ENCODE measurements at places on chromosomes 11 and 22.

DNA sequence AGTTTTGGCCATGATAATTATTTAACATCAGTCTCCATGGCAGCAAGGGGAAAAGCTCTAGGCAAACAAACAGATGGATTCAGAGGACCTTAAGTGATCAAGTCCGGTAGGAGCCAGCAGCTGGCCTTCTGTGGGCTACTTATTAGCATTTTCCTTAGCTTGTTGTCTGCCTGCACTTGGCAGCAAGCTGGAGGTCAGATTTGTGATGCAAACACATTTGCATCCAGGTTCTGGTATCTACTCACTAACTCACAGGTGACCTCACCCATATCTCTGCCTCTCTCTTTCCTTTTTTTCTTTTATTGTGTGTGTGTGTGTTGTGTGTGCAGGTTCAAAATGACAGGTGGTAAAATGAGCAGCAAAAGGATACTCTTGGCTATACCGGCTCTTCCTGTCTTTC lies 32.3 kb downstream of the ARHGAP42 start:
- peak; percentile 61 for DNase-seq

- DNase-seq = no peak
Measured at GRCh38 chr22:30821863-30822215, 127.2 kb downstream of the OSBP2 start.

DNA sequence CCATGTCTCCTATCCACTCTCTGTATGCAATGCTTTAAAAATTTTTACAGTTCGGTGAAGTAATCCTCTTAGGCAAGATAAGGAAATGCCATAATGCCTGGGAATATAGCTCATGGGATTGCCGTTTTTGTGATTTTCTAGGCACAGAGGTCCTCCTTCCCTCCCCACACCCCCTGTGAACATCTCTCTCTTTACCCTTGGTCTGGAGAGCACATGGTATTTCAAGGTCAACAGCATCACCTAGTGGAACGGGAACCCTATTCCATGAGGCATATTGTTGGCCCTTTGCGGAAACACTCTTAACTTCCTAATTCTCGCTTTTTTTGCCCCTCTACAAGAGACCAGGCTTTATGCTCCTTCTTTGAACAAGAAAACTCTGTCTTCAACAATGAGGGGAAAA lies 8.8 kb downstream of the NXPE4 start:
- DNase-seq = no peak

DNA sequence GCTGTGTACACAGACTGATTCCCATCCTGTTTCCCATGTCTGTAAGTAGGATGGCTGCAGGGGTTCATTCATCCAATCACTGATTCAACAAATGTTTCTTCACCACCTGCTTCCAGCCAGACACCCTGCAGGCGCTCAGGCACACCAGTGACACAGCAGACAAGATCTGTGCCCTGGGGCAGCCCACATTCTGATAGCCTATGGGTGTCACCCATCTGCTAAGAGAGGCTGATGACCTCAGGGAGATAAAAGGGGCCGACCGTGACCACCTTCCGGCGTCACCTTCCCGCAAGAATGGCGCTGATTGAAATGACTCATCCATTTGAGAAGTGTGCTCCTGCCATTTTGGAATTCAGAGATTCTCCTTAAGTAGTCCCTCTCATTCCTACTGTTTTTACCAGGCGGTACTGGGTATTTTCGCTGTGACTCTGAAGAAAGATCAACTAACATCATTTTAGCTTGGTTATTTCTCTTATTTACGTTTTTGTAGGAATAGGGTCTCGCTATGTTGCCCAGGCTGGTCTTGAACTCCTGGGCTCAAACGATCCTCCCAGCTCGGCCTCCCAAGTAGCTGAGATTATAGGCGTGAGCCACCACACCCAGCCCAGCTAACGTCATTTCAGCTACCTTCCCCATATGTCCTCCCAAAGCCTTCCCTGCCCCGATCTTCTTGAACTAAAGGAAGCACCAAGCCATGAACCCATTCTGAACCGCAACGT lies 73.2 kb upstream of the BID start:
- no peak for DNase-seq

- DNase-seq = no peak
Measured at GRCh38 chr11:68432874-68433273, 27.7 kb upstream of the PPP6R3 start.

DNA sequence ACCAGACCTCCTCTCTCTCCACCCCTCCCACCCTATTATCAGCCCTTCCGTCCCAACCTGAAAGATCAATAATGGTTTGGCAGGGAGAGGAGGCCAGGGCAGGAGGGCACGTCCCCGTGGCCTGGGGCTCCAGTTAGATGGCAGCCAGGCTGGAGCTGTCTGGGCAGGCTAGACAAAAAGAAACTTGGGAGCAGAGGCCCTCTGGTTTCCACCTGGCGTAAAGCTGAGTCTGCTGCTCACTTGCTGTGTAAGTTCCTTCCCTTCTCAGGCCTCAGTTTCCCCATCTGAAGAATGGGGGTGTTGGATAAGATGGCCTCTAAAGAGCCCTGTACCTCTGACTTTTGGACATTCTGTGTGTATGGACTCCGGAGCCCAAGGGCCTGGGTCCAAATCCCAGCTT lies 3.8 kb upstream of the RHOD start:
- no peak for DNase-seq

DNA sequence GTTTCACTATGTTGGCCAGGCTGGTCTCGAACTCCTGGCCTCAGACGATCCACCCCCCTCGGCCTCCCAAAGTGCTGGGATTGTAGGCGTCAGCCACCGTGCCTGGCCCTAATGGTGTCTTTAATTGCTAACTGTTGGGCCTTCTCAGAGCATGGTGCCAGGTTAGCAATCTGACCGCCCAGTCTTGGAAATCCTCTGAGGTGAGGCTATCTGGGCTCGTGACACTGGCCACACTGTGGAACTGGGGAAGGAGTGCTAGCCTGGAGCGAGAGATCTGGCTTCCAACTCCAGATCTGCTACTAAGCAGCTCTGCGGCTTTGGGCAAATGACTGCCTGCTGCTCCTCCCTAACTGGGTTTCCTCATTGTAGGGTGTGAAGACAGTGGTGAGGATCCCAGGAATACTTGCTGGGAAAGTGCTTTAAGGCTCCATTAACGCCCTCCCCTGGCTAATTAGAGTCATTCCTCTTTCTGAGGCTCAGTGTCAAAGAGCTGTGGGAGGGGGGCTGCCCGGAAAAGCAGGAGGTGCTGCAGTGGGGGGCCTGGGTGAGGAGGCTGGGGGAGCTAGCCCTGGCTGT lies 35.4 kb downstream of the CHRDL2 start:
- no peak for DNase-seq

DNA sequence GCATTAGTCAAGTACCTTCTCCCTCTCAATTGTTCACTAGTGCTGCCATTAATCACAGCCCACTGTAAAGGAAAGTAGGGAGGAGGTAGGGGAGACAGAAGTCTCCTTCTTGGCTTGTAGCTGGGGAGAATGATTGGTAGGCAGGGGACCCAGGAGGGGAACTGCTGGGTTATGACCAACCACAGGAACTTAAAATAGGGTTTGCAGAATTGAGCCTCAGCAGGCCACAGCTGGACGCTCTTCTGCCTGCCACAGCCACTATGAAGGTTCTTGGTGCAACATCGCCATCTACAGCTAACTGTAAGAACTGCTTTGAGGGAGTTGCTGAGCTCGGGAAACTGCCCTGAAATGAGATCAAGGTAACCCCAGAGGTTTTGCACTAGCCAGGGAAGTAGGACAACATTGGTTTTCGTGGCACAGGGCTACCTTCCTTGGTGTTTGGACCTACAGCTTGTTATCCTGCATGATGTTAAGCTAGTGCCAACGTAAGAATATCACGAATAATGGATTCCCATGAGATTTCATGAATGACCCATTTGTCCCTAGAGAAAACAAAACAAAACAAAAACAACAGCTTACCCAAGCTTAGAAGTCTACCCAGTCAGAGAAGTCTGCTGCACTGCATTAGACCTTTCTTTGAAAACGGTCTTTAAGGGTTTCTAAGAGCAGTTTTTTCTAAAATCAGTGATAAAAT lies 787.1 kb upstream of the API5 start:
- DNase-seq = no peak

DNA sequence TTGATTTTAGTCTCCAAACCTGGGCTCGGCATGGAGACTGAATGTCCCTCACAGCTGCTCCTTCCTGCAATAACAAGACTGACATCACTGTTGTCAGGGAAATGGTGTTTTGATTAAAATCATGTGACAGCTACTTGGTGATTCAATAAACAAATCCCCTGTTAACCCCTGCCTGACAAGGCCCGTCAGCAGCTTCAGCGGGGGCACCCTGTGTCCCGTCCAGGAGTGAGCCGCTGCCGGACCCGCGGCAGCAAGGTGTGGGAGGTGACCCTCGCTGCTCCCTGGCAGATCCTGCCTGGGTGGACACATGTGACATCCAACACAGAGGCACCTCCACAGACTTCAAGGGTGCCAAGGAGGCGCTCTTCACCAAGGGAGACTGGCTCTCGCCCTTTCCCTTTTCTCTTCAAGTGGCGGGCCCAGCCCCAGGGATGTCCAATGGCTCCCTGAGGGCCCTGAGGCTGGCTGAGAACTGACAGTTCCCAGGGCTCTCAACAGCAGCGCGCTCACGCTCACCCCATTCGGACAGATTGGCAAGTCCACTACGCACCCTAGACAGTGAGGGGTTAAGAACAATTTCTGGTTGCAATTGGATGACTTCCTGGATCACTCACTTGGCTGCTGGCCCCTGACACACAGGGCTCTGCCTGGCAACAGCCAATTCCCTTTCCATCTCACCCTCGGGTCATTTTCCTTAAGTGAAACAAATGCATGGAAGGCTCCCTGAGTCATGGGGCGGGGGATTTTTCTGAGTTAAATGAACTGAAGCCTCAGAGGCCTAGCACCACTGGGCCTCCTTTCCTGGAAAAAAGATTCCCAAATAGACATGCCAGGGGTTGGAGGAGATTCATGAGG lies 30.7 kb downstream of the PPP2R1B start:
- DNase-seq = peak; percentile 83

DNA sequence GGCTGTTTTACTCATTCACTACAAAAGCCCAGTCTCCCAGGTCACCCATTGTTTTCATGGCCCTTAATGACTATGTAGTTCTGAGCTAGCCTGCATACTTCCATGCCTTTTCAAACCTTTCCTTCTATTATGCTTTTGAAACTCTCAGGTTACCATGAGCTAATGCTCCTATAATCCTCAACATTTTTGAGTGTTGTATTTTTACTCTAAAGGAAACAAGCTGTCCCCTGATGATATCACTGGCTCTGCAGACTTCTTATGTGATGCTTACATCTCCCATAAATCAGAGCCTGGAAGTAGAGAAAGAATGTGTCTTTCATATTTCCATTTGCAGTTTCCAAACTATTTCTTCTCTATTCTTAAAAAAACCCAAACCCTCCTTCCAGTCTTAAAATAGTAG lies 159.0 kb upstream of the RAG2 start:
- no peak for DNase-seq

- DNase-seq = no peak
Measured at GRCh38 chr22:41821471-41822316, 11.2 kb upstream of the SREBF2 start.

DNA sequence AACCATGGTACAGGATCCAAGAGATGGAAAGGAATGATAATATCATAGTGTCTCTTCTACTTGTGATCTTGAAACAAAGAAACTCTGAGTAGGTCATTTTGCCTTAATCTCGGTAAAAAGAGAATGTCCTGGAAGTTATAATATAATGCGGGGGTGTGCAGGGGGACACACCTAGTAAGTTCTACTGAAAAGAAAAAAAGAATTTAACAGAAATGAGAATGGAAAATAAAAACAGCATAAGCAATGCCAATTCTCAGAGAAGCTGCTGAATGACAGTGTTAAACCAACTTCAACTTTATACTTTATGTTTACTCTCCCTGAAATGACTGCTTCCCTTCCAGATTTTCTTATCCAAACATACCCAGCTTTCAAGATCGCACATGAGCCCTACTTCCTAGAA lies 2.0 kb downstream of the HPS5 start:
- no peak for DNase-seq

DNA sequence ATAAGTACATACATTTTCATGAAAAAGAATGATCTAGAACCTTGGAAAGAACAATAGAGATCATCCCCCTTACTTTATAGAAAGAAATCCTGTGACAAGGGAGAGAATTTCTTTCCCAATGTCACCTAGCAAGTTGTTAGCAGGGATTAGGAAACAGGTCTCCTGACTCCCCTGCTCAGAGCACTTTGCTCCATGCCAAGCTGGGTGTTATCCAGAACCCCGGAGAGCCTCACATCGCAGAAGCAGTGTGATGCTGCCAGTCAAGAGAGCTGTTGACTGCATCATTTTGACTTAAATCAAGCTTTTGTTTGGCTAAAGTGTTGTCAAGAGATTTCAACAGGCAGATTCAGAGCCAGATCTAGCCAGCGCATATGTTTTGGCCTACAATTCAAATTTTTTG lies 3.6 kb upstream of the RRAS2 start:
- no peak for DNase-seq

- no peak for DNase-seq
Measured at GRCh38 chr11:121894581-121894980, 221.4 kb downstream of the BLID start.

DNA sequence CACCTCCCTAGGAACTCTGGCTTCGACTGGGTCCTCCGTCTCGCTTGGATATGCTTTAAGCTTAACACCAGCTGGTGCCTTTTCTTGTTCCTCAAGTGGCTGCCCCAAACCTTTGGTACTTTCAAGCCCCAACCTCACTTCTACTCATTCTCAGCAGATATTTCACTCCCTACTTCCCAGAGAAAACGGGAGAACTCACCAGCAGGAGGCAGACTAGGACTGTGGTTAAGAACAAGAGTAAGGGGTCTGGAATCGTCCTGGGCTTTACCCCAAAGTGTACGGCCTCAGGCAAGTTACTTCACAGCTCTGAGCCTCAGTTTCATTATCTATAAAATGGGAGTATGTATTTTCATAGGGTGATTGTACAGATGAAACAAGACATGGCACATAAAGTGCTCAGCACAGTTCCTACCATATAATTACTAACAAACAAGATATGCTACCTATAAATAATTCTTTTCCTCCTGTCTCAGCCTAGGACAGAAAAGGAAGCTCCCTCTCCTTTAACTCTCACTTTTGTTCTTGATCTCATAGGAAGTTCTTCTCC lies 37.8 kb downstream of the PAMR1 start:
- DNase-seq = no peak

GRCh38 chr11:107848345-107848744 lies 10.2 kb downstream of the SLC35F2 start:
- DNase-seq = no peak

DNA sequence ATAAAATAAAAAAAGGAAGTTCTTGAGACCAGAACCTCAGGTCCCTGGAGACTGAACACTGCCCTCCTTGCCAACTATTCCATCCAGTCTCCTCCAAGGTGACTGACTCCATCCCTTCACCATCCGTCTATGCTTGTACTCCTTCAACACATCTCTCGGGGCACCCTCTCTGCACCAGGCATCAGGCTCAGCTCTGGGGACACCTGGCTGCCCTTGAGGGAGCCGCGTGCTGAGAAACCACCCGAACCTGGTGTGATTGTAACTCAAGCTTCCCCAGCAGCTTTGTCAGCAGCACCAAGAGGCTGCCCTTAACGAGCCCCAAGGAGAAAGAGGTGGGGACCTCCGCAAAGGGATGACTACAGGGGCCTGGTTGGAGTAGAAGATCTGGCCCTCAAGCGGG lies 1.7 kb downstream of the PTPN5 start:
- DNase-seq = no peak

DNA sequence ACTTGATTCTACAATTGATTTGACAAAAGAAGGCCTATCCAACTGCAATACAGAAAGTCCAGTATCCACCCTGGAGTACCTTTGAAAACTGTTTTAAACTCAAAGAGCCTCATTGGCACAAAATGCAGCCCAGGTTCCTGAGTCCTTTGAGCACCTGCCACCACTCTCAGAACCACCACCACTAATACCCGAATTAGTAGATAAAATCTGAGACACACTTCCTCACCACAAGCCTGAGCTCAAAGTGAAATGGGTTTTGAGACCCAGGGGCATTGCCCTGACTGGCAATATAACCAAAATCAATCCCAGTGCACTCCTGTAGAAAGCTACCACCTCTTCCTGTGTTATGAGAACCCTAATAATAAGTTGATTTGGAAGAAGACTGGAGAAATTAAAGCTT lies 215.7 kb downstream of the CSNK2A3 start:
- no peak for DNase-seq
